Neural crest cell (in vitro differentiated cells): ENCODE measurements at places on chromosomes 11 and 22.
A peak's percentile ranks its signal among the peaks of the same experiment; 100 is the strongest.

DNA sequence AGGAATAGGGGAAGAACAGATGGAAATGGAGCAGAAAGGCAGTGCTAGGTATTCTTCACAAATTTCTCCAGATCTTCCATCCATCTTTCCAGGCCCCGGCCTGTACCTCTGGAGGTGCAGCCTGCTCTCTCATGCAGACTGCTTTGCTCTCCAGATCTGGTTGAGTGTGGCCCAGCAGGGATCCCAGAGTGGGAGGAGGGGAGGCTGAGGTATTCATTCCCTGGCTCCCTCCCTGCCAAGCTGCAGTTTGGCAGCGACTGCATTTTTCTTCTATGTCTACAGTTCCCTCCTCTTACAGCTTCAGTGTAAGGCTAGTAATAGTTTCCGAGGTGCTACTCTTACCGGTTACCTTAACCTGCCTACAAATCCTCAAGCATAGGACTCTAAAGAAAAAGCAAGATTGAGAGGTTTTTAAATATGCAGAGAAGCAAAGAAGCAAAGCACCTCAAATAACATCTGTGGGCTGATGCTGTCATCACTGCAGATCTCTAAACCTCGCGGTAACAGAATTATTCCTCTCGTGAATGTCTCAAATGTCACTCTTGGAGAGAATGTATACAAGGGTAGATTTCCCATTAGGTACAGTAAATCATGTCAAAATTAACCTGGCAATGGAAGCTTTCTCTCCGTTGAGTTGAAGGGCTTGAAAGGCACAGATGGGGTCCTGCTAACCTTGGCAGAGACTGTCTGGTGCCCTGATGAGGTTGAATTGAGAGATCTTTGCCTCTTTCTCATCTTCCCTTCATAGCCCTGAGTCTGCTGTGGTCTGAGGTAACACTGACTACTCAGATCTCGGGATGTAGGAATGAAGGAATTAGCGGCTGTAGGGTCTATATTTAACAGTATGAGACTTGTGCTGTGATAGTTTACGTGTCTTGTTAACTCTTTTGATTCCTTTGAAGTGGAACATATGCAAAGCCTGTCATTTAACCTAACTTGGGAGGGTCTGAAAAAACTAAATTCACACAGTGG, 297.9 kb upstream of the C11orf87 start:
- no peak for DNase-seq

GRCh38 chr11:102914238-102915043, 39.7 kb upstream of the MMP12 start:
- no peak for DNase-seq

- DNase-seq: no peak
Observed at GRCh38 chr22:40026641-40027040, 31.9 kb downstream of the FAM83F start.

- no peak for DNase-seq
Observed at GRCh38 chr11:117855912-117856651, 20.4 kb downstream of the FXYD6 start.

- no peak for DNase-seq
Observed at GRCh38 chr11:64762277-64762673, 2.5 kb upstream of the PYGM start.

- peak; percentile 79 for DNase-seq
Observed at GRCh38 chr22:29306835-29307595, 565 bp downstream of the GAS2L1 start.

- DNase-seq: no peak
Observed at GRCh38 chr11:27184458-27185312, 144.1 kb downstream of the BBOX1 start.

GRCh38 chr22:37330200-37331033, 48.1 kb downstream of the CYTH4 start:
- DNase-seq: peak; percentile 81

DNA sequence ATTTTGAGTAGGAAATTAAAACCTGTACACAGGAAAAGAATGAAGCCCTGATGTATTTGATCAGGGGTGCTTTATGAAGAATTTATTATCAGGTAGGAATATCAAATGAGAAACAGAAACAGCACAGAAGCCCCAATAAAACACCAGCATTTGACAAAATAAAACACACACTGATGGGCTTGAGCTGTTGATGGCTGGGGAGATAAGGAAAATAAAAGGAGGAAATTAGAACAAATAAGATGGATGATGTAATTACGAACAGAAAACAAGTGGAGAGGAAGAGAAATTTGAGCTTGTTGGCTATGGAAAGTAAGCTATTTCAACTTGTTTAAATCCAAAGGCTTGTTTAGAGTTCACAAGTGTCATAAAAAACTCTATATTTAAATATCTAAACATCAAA, 213.7 kb downstream of the CADM1 start:
- DNase-seq: no peak

- DNase-seq: peak; percentile 22
Observed at GRCh38 chr11:68214173-68215086, 1.3 kb upstream of the KMT5B start.

GRCh38 chr11:62068730-62069129, 55.1 kb upstream of the INCENP start:
- no peak for DNase-seq

DNA sequence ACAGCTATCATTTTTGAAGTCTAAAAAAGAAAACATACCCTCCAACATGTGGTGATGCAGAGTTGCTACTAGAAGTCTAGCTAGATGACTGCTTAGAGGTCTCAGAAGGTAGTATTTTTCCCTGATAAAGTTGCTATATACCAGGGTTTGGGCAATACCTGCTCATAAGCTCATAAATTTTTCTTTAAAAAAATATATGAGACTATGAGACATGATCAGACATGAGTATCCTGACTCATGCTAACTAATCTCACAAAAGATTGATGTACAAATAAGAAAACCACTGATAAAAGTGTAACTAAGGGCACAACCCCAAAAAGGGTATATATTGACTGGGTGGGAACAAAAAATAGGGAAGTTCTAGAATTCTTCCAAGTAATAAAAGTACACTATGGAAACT, 740.9 kb downstream of the METTL15 start:
- DNase-seq: no peak

DNA sequence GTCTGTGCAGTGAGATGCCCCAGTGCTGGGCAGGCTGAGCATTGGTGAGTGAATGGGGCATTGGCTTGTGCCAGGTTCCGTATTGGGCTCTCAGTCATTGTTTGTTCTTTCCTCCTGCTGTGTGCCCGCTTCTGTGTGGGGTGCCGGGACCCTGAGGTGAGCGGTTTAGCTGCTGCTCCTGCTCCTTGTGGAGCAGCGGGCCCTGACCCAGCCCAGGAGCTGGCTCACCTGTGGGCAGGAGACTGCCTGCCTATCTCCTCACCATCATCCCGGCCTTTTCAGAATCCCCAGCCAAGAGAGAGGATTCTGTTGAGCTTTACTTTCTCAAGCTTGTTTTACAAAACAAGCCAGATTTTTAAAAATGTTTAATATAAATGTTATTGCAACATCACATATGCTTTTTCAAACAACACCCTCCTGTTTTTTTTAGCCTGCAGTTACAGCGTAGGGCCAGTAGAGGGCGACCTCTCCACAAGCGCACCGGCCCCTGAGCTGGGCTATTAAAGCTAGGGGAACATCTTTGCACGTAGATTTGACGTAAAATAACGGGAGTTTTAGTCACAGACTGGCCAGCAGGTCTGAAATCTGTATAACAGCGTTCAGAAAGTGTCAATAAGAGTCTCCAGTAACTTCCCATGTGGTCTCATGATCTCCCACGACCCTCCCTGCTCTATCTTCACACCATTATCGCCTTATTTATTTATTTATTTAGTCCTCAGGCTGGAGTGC, 25.1 kb upstream of the RELT start:
- peak; percentile 30 for DNase-seq

DNA sequence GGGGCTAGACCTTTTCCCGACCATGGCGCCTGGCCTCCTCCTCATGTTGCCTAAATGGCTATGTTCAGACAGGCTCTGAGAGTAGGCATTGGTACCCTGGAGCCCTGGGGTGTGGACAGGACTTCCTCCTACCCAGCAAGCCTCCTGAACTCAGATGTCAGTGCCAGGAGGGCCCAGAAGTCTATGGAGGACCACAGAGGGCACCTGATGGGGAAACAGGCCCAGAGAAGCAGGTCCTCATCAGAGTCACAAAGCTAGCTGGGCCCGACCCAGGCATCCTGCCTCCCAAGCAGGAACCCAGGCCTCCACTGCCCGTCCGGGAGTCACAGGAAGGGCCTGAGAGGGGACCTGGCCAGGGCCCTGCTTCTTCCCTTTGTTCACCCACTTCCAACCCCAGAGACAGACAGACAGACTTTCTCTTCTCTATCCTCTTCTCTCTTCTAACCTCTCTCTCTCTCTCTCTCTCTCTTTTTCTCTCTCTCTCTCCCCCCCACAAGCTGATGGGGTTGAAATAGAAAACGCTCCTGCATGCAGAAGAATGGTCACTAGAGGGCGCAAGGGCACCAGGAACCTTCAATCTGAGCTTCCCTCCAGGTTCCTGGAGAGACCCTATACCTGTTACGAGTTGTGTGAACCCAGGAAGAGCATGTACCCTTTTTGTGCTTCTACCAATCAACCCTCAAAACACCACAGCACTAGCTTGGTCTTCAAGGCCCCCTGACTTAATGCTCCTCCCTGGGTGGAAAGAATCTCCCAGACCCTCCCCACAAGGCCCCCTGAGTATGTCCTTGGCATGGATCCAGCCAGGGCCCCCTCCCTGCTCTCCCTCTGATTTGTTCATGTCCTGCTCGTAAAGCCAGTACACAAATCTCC, 27.1 kb downstream of the ARAP1 start:
- peak; percentile 80 for DNase-seq

- no peak for DNase-seq
Observed at GRCh38 chr22:44862281-44862680, 109.9 kb downstream of the ARHGAP8 start.

DNA sequence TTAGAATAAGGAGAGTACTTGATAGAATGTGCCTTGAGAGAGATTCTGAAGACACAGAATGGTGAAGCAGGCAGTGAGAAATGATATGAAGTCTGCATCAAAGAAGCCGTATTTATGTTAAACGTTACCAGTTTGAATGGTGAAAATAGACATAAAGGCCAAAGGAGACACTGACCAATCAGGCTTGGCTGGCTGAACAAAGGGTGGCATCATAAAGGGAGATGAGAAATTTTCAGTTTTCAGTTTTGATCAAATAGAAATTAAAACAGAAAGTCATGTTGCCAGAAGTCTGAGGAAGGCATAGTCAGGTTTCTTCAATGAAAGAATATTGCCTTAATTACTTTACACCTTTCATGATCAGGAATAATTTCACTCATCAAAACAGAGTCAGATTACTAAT, 6.6 kb downstream of the OR51F1 start:
- DNase-seq: no peak

DNA sequence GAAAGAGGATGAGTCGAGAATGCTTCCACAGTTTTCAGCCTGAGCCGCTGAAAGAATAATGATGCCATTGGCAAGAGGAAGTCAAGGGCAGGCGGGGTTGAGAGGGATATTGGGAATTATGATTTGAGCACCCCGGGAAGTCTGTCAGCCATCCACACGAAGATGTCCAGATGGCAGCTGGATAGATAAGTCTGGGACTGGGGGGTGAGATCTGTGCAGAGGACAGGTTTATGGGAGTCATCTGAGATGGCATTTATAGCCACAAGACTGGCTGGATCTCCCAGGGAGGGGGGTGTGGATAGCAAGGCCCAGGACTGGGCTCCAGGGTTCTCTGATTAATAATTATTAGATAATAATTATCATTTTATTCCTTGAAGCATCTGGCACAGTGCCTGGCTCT, 5.1 kb upstream of the STIP1 start:
- DNase-seq: no peak

DNA sequence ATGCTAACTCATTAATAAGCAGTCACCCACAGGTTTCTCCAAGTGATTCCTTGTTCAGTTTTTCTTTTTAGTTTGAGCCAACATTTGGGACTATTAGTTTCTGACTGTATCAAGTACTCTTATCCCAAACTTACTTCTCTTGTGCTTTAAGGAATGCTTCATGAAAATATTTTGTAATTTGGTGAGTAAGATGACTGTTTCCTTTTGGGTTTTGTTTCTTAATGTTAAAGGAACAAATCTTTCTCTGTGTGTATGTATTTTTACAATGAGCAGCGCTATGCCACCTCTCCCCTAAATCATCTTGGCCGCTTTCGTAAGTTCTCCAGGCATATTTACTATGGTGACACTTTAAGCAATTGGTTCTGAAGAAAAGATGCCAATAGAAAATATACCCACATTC, 72.4 kb downstream of the LDLRAD3 start:
- no peak for DNase-seq

- DNase-seq: no peak
Observed at GRCh38 chr11:123544631-123545375, 109.6 kb downstream of the SCN3B start.

DNA sequence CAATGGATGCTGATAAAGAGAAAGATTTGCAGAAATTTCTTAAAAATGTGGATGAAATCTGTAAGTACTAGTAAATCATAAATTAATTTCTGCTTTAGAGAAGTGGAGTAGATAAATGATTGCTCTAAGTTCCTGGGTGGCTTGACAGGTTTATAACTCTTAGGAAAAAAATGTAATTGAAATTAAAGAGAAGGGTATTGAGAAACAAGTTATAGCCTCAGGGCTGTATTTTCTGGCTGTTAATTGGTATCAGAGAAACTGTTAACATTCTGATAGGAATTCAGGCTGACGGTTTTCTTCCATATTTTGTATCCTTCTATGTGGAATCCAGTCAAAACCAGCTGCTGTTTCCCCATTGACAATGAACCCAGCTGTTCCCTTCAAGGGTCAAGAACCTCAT, 1.9 kb downstream of the TTC12 start:
- DNase-seq: no peak

DNA sequence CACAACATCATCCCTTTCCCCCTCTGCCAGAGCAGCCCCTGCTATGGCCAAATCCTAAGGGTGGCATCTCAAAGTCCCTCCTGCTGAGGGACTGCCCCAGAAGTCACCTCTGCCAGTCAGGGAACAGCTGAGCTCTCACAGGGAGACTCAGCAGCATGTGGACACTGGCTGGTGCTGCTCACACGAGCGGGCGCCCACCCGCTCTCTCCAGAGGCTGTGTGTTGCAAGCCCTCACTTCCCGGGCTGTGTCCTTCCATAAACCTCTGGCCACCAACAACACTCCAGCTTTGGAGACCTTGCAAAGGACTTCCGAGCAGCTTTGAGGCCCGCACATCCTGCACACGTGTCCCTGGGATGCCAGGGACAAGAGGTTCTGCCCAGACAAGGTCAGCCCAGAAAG, 2.8 kb downstream of the IGSF9B start:
- DNase-seq: no peak

DNA sequence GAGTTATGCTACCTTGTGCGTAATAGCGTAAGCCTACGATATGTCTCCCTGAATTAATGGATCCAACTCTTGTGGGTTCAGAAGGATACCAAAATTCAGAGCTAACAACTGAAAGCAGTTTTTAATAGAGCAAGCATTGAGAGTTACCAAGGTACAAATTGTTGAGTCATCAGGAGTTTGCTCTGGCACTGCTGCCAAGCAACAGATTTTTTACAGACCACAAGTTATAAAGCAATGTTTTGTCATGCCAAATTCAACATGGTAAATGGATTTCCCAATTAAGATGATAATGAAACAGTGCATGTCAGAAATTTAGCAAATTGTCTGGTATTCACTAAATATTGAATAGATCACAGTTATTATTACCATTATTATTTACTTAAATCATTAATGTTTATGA, 295.6 kb downstream of the NELL1 start:
- no peak for DNase-seq
